ENCODE measurements at places on chromosomes 12 and 14.

GRCh38 chr12:48192861-48193260 is 9.4 kb downstream of the CCDC184 start:
- DNase-seq, result no peak

GRCh38 chr12:20631711-20632110 is 63.4 kb upstream of the SLCO1C1 start:
- DNase-seq, result no peak

- DNase-seq, result no peak
Observed at GRCh38 chr12:19709889-19710288, 270.6 kb downstream of the AEBP2 start.

DNA sequence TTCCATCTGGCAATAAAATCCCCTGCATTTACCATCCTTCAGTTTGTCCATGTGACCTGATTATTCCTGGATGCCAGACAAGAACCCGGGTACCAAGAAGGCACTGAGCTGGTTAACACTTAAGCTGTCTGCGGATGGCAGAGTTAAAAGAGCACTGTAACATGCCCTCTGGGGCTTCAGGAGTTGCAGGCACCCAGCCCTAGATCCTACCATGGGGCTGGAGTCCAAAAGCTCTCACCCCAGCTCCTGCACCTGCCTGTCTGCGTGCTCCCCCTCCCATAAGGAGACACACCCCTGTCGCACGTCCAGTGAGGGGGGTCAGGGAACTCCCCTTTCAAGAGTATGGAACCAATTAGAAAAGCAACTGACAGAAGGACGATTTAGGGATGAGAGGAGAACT is 14.6 kb upstream of the FBXO34 start:
- DNase-seq, result no peak

DNA sequence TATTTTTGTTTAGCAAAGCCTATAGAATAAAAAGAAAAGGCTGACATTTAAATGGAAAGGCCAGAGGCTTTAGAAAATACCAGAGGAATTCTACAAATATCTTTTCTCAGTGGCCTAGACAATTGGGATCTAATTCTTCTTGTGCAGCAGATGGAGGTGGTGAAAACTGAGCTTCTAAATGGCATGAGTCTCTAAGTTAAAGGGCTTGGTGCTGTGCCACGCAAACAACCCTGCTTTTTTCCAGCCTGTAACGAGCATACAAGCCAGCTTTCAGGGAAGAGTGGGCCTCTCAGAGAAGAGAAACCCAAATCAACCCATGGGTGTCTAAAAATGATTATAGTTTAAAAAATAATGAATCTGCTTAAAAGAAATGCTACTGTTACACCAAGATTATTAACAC is 237.9 kb upstream of the NAV3 start:
- no peak for DNase-seq

DNA sequence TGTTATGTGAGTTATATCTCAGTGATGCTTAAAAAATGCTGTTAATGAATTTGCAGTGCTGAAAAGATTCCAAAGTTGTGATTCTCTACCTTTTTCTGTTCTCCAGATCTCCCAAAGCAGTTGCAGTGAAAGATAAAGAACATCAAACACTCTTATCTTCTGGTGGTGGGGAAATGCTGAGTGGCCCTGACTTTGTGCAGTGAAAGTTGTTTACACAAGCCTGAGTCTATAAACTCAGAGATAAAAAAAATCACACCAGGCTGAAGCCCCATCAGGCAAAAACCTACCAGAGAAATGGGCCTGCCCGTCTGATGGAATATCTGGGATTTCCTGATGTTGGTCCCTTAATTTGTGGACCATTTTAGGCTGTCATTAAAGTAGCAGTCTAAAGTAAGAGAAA is 46.1 kb downstream of the RASSF3 start:
- DNase-seq, result no peak

DNA sequence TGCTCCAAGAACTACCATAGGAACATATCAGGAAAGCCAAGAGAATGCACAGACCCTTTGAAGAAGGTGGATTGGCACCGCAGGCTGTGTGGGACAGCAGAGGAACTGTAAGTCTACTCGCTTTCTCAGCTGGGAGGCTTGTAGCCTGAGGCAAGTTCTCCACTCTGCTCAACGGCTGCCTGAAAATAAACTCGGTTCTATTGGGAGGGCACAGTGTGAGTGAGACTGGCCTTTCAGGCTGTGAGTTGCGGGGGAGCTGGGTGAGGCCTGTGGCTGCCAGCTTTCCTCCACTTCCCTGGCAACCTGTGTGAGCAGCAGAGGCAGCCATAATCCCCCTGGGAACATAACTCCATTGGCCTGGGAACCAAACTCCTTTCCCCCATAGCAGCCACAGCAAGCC is 132.1 kb downstream of the ANKS1B start:
- no peak for DNase-seq

- no peak for DNase-seq
Observed at GRCh38 chr12:1481326-1481725, 113.1 kb downstream of the FBXL14 start.

DNA sequence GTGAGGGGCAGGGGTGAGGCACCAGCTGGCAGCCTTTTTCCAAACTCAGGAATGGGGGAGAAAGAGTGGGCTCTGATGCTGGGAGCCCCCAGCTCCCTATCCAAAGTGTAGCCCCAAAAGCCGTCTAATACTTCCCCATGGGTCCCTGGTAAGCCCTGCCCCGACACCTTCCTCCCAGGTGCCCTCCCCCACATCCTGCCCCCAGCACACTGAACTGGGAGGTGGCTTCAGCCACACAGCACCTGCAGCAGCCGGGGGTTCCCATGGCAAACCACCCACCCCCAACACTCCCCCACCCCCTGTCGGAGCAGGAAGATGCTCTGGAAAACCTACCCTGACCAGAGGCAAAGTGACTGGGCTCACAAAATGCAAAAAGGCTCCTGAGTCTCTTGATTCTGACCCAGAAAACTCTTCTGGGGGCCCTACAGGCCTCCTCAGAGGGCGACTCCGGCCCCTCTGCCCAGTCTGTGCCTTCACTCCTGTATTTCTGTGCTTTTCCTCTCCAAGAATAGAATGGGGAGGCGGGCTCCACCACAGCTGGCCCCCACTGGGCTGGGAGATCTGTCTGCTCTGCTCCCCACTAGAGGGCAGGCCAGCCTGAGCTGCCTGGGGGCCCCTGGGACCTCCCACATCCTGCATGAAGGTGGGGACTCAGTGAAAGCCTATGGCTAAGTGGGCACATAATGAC is 81.6 kb downstream of the ITPK1 start:
- DNase-seq, result no peak
